NCI-H1694 treated with DMSO at 0.1 percent for 48 hours (cell line): ENCODE measurements at places on chromosomes 1 and 21.

DNA sequence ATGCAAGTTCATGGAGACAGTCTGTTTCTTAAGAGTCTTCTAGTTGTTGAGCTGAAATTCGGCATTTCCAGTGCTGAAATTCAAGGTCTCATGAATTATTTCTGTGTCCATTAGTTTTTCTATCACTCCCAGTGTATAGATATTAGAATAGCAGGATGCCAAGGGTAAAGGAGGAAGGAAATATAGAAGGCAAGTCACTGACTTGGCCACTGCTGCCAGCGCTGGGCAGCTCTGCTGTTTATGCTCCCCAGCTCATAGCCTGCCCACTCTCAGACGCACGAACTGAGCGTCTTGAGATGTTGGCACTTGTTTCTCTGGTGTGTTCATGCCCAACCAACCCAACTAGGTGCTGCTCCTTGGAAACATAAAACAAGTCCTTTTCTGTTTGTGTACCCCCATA is 110.1 kb downstream of the SLC45A1 start:
- no peak for DNase-seq

- DNase-seq, result no peak
These were observed 1009.0 kb downstream of the PLA2G4A start for GRCh38 chr1:187837787-187838186.

GRCh38 chr21:25359724-25360123 is 247.6 kb downstream of the MRPL39 start:
- no peak for DNase-seq

- no peak for DNase-seq
These were observed 59.1 kb downstream of the SPSB1 start for GRCh38 chr1:9351654-9352271.

- no peak for DNase-seq
These were observed 486.9 kb upstream of the DAB1 start for GRCh38 chr1:57910782-57911181.

GRCh38 chr1:13462682-13463081 is 51.1 kb downstream of the LRRC38 start:
- no peak for DNase-seq
